ENCODE measurements at places on chromosomes 6 and 20.

- DNase-seq, result no peak
These were observed 680.2 kb upstream of the AGPAT4 start for GRCh38 chr6:161954077-161954476.

GRCh38 chr20:49313283-49313682 lies 35.4 kb upstream of the ZNFX1 start:
- DNase-seq, result no peak

GRCh38 chr6:147677647-147678046 lies 169.2 kb downstream of the SAMD5 start:
- DNase-seq, result no peak

- no peak for DNase-seq
These were observed 8.1 kb downstream of the FYN start for GRCh38 chr6:111865049-111865585.

DNA sequence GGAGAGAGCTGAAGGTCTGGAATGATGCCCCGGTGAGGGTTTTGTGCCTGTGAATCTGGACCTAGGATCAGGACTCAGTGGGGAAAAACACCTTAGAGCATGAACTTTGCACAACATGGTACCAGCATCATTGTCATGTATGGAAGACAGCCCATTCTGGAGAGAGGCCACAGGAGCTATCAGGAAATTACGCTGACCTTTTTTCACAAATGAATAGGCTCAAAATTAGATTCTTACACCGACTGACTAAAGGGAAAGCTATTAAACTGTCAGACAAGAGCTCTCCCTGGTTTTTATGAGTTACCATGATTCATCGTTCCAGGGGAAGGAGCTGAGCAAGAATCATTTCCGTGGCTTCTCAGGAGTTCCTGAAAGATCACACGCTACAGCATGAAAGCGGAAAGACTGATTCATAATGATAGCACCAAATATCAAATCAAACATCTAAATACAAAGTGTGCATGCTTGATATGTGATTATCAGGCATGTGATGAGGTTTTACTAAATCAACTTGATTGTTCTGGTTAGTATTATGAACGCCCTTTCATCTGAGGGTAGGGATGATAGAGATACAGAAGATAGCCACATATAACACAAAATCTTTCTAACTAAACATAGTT lies 224.9 kb upstream of the SMLR1 start:
- DNase-seq, result no peak

DNA sequence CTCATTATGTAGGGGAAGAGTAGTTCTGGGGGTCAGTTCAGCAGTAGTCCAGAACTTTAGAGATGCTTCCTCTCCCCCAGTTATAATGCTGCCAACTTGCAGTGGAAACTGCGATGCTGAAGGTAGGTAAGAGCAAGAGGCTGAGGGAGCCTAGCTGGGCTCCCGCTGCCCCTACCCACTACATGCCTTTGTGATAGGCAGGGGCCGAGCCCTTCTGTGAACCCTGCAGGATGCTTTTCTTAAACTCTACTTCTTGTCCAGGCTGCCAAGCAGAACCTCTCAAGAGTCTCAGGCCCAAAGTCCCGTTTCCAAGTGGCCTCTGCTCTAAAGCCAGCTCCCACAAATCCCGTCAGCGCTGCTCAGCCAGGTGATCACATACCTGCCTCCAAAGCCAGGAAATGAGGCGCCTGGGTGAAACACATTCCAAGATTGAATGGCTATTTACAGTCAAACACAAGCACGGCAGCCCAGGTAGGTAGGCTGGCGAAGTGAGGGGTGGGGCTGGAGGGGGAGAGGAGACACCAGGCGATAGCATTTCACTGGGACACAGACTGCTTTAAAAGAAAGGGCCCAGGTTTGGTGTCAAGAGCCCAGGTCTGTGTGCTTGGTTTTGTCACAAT lies 150.7 kb downstream of the CD24 start:
- peak; percentile 75 for DNase-seq

- no peak for DNase-seq
These were observed 691.7 kb upstream of the SLC35B3 start for GRCh38 chr6:9126878-9127560.

- DNase-seq, result no peak
These were observed 98.1 kb downstream of the FARS2 start for GRCh38 chr6:5359417-5359816.

GRCh38 chr6:97666889-97667288 lies 383.9 kb upstream of the MMS22L start:
- no peak for DNase-seq

DNA sequence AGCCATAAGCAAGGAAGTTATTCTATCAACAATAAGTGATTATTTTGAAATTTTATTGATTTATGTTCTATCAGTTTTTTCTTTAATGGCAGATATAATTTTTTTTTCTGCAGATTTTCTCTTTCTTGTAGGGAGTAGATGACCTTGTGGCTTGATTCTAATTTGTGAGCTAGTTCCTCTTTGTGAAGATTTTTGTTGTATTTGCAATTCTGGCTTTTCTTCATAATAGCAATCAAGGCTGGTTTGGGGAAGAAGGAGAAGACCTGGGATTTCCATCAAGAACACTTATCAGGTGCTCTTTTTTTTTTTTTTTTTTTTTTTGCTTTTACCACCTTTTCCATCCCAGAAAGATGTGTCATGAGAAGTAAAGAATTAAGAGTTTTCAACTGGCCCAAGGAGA lies 324.2 kb upstream of the MAN1A1 start:
- DNase-seq, result no peak

GRCh38 chr20:45370571-45371160 lies 7.5 kb downstream of the TP53TG5 start:
- no peak for DNase-seq

All from iPS DF 19.7 (cell line).